ENCODE measurements at places on chromosomes 4 and X. TPM values are rescaled to one million over a fixed set of nuclear protein-coding genes. Genes with fewer than 3 reads are reported as not detected.

- DNase-seq = no peak
Measured at GRCh38 chr4:177339477-177340374, 30.1 kb downstream of the NEIL3 start.

CFI gene
- total RNA-seq = 11.5 TPM

- no peak for DNase-seq
Measured at GRCh38 chr4:159444678-159445077, 341.8 kb downstream of the RAPGEF2 start.

RS1 gene
- not detected for total RNA-seq

FGG gene
- total RNA-seq = not detected

ASB12 gene
- 2.5 TPM for total RNA-seq

GRCh38 chr4:21374641-21375368, 573.8 kb downstream of the KCNIP4 start:
- no peak for DNase-seq
